Left hindlimb (tissue), 1 donor: ENCODE measurements at places on chromosomes 7 and 10.

DNA sequence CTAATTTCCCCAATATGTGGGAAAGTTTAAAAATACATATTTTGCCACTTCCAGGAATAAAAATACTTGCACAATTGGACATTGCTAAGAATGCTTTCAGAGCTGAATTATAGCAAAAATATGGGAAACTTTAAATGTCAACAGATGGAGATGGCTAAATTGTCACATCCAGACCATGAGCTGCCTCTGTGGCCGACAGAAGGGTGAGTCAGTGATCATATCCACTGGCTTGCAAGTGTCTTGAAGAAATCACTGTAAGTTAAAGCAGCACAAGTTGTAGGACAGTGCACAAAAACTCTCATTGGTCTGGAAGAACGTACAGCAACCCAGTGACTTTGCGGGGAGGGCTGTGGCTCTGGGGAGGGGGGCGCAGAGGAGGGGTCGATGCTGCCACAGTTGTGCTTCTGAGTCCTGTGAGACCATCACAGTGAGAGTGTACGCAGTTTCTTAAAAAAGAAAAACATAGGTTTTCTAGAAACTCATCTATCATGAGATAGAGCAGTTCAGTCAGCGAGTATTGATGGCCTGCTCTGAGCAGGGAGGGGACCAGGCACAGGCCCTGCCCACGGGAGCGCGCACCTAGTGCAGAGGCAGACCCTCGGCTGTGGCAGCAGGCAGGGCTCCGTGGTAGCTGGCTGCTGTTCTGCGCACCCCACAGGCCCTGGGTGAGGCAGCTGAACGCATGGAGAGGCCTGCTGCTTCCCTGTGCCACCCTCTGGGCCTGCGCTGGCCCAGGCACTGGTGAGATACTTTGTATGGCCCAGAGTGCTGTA lies 25.5 kb downstream of the LRRC27 start:
- no peak for DNase-seq

DNA sequence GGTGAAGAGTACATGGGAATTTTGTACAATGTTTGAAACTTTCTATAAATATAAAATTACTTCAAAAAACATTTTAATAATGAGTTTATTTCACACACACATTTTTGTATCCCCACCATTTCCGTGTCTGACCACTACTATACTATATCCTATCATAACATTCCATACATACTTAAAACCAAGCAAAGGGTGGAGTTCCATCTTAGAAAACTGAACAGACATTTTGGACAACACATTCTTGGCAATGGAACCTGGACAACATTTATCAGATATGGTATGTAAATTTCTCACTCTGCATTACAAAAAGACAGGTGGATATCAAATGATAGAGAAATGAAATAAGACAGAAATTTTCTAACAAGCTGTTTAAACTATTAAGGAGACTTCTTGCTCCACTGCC lies 168.9 kb downstream of the TWIST1 start:
- no peak for DNase-seq

- no peak for DNase-seq
These were observed 54.3 kb downstream of the ZNF438 start for GRCh38 chr10:30977385-30977784.

- DNase-seq, result peak; percentile 60
These were observed 736 bp downstream of the MINDY4 start for GRCh38 chr7:30771880-30772425.

GRCh38 chr7:74083928-74084721 lies 521 bp downstream of the LIMK1 start:
- DNase-seq, result peak; percentile 70

DNA sequence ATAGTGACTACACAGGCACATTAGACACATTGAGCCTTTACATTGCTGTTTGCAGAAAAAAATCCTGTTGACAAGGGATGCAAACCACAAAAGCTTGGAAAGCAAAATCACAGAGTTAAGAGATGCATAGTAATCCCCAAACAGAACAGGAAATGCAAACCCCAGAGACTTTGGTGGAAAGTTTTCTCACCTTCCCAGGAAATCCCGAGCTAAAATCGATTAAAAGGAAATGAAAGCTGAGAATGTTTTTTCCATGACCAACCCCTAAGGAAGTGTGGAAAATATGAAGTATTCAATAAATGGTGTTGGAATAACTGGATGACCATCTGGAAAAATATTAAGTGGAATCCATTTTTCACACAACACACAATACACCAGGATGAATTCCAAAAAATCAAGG lies 598.7 kb downstream of the GRID1 start:
- DNase-seq, result no peak

- no peak for DNase-seq
These were observed 718.2 kb downstream of the LRMDA start for GRCh38 chr10:76149602-76150138.

DNA sequence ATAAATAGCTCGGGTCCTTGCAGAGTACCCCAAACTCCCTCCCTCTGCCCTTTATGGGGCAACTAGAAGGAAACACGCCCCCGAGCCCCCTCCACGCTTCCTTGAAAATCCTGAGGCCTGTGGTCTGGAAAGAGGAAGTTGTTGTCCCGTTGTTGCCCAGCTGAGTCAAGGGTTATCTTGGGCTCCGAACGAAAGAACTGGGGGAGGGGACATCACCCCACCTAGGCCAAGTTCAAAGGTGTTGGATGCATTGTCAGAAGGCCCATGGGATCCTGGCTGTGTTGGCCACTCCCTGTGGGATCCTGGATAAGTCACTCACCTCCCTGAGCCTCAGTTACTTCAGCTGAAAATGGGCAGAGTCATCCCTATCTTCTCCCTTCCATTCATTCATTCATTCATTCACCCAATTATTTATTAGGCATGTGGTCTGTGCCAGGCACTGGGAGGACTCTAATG lies at the start of gene CCL24:
CCL24 (minus strand) TSS at position 26 of the 456 bp plus-strand sequence. CDS start 91 bp downstream, outside the sequence.
- DNase-seq, result no peak

GRCh38 chr7:69696054-69696591 lies 97.8 kb downstream of the AUTS2 start:
- no peak for DNase-seq

DNA sequence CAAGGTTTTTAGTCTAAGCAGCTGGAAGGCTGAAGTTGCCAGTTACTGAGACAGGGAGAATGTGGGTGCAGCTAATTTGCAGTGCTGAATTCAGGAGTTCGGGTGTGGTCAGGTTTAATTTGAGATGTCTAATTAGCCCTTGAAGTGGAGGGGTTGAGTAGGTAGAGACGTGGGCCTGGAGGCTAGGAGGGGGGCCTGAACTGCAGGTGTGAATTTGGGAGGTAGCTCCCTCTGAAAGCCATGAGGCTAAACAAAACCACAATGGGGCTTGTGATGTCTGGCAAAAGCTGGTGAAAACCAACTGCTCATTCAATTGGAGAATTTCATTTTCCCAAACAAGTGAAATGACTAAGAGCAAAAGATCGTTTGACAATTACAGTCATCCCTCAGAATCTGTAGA lies 246.0 kb upstream of the NFE2L3 start:
- no peak for DNase-seq

DNA sequence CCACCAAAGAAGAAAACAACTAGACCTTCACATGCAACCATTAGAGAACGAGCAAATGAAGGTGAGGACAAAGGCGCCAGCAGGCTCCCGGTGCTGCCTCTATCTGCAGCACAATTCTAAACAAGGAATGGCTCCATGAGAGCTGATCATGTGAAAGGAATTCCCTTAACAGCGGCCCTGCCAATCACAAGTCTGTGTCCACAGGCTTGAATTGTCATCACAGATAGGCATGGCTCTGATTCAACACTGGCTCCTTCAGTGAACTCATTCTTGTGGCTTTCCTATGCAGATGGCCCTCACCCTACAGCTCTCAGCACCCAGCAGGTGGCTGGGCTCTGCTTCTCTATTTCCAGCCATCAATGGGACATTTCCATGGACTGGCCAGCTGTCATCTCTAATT lies 36.2 kb downstream of the LAMB1 start:
- no peak for DNase-seq

DNA sequence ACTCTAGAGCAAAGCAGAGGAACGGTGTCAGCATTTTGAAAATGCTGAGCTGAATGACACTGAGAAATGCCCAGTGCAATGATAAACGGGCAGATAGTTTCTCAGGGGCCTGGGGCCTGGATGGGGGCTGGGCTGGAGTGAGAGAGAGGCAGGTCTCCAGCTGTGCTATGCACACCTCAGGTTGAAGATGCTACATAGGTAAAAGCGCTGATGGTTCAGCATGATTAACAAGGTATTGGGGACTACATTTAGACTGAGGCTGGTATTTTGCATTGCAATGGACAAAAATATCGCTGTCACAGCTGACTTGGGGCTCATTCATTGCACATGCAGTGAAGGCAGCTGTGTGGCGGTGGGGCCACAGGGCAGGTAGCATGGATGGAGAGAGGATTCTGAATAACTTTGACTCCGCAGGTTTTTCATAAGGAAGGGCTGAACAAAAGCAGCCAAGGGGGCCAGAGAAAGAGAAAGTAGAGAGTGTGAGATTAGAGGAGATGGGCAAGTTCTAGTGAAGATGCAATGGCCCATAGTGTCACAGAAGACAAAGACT lies 290.8 kb upstream of the ZNF32 start:
- DNase-seq, result peak; percentile 3

- no peak for DNase-seq
These were observed 40.2 kb downstream of the ASB13 start for GRCh38 chr10:5625992-5626777.

DNA sequence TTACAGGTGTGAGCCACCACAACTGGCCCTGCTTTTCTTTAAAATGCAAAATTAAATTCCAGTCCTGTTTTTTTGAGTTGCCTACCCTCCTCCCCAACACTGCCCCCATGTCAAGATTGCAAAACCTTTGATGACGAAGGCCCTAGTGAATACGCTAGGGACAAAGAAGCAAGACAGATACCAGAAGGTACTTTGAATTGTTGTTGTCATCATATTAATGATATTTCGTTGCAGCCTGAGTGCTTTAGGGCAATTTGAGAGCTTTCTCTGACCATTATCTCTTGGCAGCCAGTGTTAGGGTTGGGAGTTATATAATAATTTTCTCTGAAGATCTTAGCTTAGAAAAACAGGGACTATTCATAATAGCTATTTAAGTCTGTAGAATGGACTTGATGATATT lies 7.1 kb downstream of the CCSER2 start:
- DNase-seq, result no peak

GRCh38 chr7:94396037-94396431 lies 1.3 kb downstream of the COL1A2 start:
- peak; percentile 80 for DNase-seq

- DNase-seq, result no peak
These were observed 12.4 kb downstream of the RBP3 start for GRCh38 chr10:47360419-47361040.

DNA sequence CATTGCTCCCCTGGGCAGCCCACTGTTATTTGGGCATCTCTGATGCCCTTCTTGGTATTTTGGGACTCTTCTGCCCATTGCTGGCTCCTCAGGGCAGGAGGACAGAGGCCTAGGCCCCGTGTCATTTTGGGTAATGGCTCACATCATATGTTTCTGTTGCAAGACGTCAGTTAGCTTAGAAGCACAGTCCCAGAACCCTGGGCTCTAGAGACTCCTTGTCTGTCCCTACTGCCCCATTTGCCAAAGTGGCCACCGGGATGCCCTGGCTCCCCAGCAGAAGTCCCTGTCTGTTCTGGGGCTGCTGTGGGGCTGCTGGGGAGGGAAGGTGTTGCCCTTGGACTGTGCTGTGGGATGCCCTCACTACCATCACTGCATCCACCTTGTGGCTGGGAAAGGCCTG lies 48.8 kb downstream of the ADCYAP1R1 start:
- no peak for DNase-seq
